Endothelial cell of umbilical vein (primary cell): ENCODE measurements at places on chromosomes 16 and 17. TPM values are rescaled to one million over a fixed set of nuclear protein-coding genes. Genes with fewer than 3 reads are reported as not detected.
A peak's percentile ranks its signal among the peaks of the same experiment; 100 is the strongest.

Gene CD300H
- not detected in 2 replicates for total RNA-seq

- DNase-seq: no peak
- H3K27ac ChIP-seq: no peak overlapping the region
- H3K4me1 ChIP-seq: peaks cover 29% of the 10 kb centered on the region
- no peaks in the 10 kb centered on the region for H3K36me3 ChIP-seq
- no peaks in the 10 kb centered on the region for H3K27me3 ChIP-seq
Observed at GRCh38 chr17:56918916-56919315, 5.1 kb upstream of the TRIM25 start.

Gene FAM20A
- not detected in 2 replicates for total RNA-seq

DNA sequence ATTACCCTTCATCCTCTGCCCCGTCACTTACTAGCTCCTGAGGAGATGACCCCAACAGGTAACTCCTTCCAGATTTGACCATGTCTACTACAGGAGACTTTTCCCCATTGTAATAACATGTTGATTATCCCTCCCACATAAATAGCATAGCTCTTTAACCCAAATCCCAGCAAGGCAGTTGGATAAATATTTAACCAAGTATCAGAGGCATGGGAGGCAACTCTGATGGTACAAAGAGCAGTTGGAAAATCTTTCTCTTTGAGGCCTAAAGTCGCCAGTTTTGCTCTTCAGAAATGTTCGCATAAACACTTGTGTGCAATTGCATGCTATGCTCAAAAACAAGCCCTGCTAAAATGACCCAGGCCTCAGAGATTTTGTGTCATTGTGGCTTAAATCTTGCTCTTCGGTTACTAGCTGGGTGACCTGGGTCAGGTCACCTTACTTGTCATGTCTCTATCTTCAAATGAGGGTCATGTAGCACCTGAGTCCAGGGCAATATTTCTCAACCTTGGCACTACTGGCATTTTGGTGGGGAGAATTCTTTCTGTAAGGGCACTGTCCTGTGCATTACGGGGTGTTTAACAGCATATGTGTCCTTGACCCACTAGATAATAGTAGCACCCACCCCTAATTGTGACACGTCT lies 48.8 kb downstream of the HSD17B2 start:
- no peak for DNase-seq
- no peaks in the 10 kb centered on the region for H3K4me1 ChIP-seq
- peaks cover 2% of the 10 kb centered on the region for H3K27me3 ChIP-seq
- H3K27ac ChIP-seq: no peak overlapping the region
- no peak overlapping the region for H3K4me3 ChIP-seq
- no peaks in the 10 kb centered on the region for H3K36me3 ChIP-seq

DNA sequence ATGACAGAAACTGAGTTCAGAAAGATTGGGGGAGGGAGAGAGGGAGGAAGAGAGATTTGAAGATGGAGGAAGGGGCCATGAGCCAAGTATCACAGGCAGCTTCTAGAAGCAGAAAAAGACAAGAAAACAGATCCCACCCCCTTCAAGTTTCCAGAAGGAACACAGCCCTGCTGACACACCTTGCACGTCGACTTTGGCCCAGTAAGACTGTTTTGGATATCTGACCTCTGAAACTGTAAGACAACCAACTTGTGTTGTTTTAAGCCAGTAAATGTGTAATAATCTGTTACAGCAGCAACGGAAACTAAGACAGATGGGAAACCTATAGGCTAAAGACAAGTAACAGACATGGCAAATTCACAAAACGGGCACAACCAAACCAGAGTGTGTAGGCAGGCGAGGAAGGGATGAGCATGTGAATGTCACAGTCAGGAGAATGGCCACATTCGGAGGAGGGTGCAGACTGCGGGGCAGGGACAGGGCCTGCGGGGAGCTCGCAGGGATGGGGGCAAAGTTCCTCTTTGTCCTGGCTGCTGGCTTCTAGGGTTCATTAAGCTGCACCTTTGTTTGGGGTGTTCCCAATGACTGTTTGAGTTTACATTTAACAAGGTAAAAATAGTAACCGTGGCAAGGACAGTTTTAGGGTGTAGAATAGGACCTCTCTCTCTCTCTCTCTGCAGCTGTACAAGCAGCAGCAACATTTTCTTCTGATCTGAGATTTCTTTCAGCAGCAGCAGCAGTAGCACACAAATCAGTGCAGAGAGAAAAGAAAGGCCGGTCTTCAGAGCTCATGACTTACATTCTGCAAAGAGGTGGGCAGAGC lies 18.3 kb upstream of the ATP2C2 start:
- H3K4me3 ChIP-seq: no peak overlapping the region
- no peaks in the 10 kb centered on the region for H3K27me3 ChIP-seq
- DNase-seq: no peak
- no peak overlapping the region for H3K27ac ChIP-seq
- no peaks in the 10 kb centered on the region for H3K4me1 ChIP-seq
- H3K36me3 ChIP-seq: no peaks in the 10 kb centered on the region

DNA sequence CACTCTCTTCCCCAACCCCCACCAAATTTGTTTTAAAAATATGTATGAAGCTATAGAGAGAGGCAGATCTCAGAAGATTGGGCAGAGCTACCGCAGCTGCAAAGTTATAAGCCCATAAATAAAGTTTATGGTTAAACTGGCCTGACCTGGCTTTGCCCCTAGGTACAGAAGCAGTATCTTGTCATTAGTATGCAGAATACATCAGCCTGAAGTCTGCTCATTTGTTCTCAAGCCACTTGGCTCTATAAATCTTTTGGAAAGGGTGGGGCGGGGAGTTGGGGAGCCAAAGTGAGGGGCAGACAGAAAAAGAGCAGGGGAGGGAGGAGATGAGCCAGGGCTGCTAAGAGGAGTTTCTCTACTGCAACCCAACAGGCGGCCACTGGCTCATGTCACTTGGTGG lies 113.2 kb downstream of the SOX9 start:
- DNase-seq: no peak
- H3K27me3 ChIP-seq: no peaks in the 10 kb centered on the region
- no peaks in the 10 kb centered on the region for H3K4me1 ChIP-seq
- no peaks in the 10 kb centered on the region for H3K36me3 ChIP-seq

DNA sequence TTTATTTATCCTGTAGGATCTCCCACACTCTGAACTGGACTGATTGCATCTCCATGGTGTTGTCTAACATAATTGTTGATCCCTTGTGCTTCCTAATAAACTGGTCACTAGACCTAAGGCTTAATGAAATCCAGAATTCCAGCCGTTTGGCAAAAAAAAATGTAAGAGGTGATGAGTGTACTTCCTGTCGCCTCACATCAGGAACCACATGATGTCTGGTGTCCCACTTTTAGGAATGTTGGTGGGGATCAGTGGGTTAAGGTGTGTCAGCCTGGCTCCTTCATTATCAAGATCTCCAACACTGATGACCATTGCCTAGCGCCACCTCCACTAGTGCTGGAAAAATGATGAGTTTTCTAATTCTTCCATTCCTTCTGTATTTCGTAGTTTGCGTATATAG lies 18.6 kb upstream of the LONP2 start:
- H3K27me3 ChIP-seq: no peaks in the 10 kb centered on the region
- no peak overlapping the region for H3K4me3 ChIP-seq
- H3K36me3 ChIP-seq: no peaks in the 10 kb centered on the region
- H3K27ac ChIP-seq: no peak overlapping the region
- no peaks in the 10 kb centered on the region for H3K4me1 ChIP-seq

- H3K4me3 ChIP-seq: no peak overlapping the region
- no peaks in the 10 kb centered on the region for H3K36me3 ChIP-seq
- peaks cover 8% of the 10 kb centered on the region for H3K4me1 ChIP-seq
Observed at GRCh38 chr17:149897-150584, 12.7 kb downstream of the SCGB1C2 start.

Gene CNTROB
- total RNA-seq: 45.0 and 47.2 TPM in 2 replicates

Gene OR1F1
- not detected in 2 replicates for total RNA-seq

GRCh38 chr17:43701318-43701743 lies 39.6 kb upstream of the MEOX1 start:
- H3K36me3 ChIP-seq: no peaks in the 10 kb centered on the region
- H3K4me3 ChIP-seq: no peak overlapping the region
- no peaks in the 10 kb centered on the region for H3K4me1 ChIP-seq

DNA sequence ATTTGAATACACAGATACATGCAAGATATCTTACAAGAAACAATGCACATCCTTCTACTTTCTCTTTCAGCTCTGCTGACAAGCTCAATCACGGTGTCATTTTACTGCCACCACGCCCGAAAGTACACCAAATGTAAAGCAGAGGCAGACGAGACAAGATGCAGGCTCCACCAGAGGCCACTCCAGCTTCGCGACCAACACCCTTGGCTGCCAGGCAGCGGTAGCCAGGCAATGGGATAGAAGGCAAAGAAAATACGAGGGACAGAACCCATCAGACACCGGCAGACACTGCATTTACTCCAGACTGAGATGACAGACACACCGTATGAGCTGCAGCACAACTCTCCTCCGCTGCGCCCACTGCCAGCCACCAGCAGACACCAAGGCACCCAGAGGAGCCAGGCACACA lies 41.0 kb downstream of the USP22 start:
- DNase-seq: no peak
- peaks cover 55% of the 10 kb centered on the region for H3K36me3 ChIP-seq
- no peaks in the 10 kb centered on the region for H3K4me1 ChIP-seq

GRCh38 chr16:87141402-87141801 lies 175.8 kb downstream of the C16orf95 start:
- H3K4me1 ChIP-seq: no peaks in the 10 kb centered on the region
- H3K36me3 ChIP-seq: no peaks in the 10 kb centered on the region
- peaks cover 2% of the 10 kb centered on the region for H3K27me3 ChIP-seq
- H3K27ac ChIP-seq: no peak overlapping the region
- DNase-seq: no peak

Gene TMED6
- total RNA-seq: 0.37 and 1.2 TPM in 2 replicates

Gene STX1B
- 0.07 and 0.11 TPM in 2 replicates for total RNA-seq

DNA sequence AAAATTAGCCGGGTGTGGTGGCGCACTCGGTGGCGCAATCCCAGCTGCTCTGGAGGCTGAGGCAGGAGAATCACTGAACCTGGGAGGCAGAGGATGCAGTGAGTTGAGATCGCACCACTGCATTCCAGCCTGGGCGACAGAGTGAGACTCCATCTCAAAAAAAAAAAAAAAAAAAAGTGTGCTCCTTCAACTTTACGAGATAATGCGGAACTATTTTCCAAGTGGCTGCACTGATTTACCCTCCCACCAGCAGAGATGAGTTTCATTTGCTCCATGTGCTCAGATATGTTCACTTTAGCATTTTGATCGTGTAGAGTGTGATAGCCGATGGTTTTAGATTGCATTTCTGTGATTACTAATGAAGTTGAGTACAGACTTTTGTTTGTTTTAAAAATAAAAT lies 20.0 kb upstream of the LASP1NB start:
- no peaks in the 10 kb centered on the region for H3K36me3 ChIP-seq
- H3K27me3 ChIP-seq: no peaks in the 10 kb centered on the region

GRCh38 chr16:13052431-13052830 lies 151.0 kb downstream of the SHISA9 start:
- no peaks in the 10 kb centered on the region for H3K27me3 ChIP-seq
- no peaks in the 10 kb centered on the region for H3K36me3 ChIP-seq
- no peaks in the 10 kb centered on the region for H3K4me1 ChIP-seq
- no peak for DNase-seq
- no peak overlapping the region for H3K4me3 ChIP-seq

Gene CCDC200
- not detected in 2 replicates for total RNA-seq

DNA sequence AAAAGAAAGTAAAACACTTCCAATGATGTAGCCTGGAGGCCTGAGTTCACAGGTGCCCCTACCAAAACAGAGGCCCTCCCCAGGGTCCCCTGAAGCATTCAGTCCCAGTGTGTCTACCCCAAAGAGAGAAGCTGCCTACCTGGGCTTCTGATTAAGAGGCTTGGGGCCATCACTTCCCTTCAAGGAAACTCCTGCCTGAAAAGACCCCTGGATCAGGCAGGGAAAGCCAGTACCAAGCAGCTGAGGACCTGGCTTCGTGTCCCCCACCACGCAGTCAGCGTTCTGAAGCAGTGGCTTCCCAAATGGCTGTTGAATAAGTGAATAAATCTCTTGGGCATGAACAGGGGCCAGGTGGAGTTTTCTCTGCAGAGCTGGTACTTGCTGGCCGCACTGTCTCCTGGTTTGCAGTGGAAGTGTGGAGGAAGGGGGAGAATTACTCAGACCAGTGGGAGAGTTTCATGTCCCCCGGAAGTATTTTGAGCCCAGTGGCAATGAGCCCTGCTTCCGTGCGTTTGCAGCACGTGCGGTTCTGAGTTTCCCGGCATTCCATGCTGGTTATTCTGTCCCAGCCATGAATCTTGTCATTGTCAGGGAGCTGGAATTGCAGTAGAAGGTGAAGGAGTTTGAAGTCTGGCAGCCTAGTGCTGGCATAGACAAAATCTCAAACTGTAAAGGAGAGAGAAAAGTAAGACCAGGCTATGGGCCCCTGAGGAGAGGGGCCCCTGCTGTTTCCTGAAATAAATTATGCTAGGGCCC lies 27.0 kb downstream of the RMI2 start:
- H3K27ac ChIP-seq: no peak overlapping the region
- H3K4me3 ChIP-seq: no peak overlapping the region
- H3K36me3 ChIP-seq: no peaks in the 10 kb centered on the region
- peaks cover 2% of the 10 kb centered on the region for H3K27me3 ChIP-seq
- no peak for DNase-seq

- no peaks in the 10 kb centered on the region for H3K36me3 ChIP-seq
- no peaks in the 10 kb centered on the region for H3K27me3 ChIP-seq
- peaks cover 7% of the 10 kb centered on the region for H3K4me1 ChIP-seq
- no peak overlapping the region for H3K4me3 ChIP-seq
Observed at GRCh38 chr16:57898961-57899360, 72.0 kb downstream of the CNGB1 start.

DNA sequence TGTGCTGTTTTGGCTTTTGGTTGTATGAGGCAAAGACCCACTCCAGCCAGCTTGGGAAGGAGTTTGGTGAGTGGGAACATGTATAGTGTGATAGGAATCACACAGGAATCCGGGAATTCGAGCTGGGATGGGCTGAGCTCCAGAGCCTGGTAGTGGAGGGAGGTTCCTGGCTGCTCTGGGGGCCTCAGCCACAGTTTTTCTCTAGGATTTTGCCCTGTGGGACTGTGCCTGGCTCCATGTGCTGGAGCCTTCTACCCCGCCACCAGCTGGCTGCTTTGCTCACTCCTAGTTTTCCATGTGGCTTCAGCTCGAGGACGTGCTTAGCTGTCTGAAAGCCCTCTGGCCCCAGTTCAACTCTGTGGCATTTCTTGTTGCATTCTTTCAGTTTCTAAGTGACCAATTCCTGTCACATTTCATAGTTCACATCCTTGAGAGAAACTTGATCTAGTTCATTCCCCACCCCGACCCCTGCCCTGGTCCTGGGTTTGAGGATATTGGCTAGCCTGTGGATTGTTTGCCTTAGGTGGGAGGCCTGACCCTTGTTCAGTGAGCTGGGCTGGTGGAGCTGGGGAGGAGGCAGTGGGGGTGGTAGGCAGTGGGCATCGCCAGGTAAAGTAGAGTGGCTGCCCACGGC lies 5.0 kb downstream of the SEC14L1 start:
- H3K4me3 ChIP-seq: no peak overlapping the region
- H3K27ac ChIP-seq: peak overlapping the region; percentile 97
- H3K4me1 ChIP-seq: peaks cover 84% of the 10 kb centered on the region
- DNase-seq: peak; percentile 80
